ENCODE measurements at places on chromosomes 5 and 9. TPM values are rescaled to one million over a fixed set of nuclear protein-coding genes. Genes with fewer than 3 reads are reported as not detected.
A peak's percentile ranks its signal among the peaks of the same experiment; 100 is the strongest.

The PCDHGA8 gene
- 2.2 TPM for total RNA-seq

- no peak for DNase-seq
These were observed 11.0 kb upstream of the NEURL1B start for GRCh38 chr5:172630082-172630481.

DNA sequence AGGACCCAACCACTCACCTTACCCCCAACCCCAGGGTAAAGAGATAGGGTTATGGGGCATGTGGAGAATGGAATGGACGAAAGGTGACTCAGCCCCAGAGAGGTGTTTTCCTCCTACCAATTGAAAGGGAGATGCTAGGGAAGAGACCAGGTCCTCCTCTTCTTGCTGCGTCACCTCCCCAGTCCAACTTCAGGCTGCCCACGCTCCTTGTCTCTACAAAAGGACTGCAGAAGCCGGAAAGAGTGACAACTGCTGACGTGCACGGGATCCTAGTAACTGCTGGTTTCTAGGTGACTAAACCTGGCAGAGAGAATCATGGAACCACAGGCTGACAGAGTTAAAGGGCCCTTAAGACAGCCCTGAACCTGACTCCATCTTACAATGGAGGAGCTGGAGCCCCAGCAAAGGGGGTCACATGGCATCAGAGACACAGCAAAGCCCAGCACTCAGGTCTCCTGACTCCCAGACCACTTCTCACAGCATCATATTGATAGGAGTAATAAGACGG, 2.2 kb downstream of the GPX3 start:
- DNase-seq = no peak

- peak; percentile 60 for DNase-seq
These were observed 14.7 kb downstream of the SLC45A2 start for GRCh38 chr5:33969572-33970452.

DNA sequence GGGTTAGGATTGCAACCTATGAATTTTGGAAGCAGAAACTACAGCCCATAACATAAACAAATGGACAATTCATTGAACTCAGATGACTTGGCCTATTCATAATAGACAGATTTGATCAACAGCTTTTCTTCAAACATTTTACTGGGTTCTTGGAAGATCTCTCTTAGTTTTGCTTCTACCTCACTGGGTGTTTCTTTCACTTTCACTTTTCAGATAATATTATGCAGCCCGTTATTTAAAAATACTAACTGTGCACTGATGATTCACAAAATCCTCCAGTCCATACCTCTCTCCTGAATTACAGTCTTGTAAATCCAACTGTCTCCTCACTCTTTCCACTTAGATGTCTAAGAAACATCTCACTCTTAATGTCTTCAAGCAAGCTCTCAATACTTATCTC, 183.5 kb upstream of the IRX1 start:
- no peak for DNase-seq

DNA sequence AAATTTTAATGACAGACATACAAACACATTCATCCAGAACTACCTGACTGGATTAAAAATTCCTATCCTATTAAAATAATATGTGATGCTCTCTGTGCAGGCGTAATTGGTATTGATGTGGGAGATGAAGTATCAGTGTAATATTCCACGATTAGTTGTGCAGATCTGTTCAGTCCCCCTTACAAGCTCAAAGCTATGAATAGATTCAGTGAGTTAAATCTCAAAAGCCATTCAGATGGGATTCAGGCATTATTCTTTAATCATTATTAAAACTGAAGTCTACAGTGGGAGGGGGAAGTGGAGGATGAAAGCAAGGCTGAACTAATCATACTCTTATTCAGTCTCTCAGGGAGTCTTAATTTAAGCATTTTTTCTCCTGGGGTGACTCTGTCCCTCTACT, 855.8 kb downstream of the EFNA5 start:
- no peak for DNase-seq

DNA sequence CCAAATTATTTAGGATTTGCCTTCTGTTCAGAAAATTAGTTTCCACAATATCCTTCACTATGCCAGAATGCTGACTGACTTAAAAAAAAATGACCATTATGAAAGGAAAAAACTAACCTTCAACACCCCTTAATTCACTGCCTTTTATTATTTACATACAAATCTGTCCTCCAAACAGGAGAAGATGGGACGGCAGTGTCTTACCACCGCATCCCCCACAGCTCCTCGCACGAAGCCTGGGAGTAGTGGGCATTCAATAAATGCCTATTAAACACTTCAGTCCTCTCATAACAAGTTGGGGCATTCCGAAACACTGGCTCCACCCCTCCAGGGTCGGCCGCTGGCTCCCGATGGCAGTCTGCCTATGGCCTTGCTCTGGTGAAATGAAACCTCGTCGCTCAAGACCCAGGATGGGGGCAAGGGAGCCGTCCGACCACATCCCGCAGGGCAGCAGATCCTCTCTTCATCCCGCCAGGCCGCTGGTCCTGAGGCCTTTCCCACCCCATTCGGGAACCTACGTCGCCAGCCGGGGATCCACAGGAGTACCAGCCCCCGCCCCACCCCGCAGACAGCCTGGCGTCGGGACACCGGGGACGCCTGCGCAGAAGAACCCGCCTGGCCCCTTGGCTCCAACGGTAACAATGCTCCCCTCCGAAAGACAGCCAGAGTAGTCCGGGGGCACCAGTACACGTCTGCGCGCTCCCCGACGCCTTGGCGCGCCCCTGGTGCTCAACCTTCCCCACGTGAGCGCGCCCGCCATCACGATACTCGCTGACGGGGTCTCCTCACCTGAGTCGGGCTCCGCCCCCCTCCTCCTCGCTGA, 613 bp downstream of the ZBTB5 start:
- peak; percentile 81 for DNase-seq

Data from A673 (cell line).